ENCODE measurements at places on chromosomes 11 and 22.

DNA sequence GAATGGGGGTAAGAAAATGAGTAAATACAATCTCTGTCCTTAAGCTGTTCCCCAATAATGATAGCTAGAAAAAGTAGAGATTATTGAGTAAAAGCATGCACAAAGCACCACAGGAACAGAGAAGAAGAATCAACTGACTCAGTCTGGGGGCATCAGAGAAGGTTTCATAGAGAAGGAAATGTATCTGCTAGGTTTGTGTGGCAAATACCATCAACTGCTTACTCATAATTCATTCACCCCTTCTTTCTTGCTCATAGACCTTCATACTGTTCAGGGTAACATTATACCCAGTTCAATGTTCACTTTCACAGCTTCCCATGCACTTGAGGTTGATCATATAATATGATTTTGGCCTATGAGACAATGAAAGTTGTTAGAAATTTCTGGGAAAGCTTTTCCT is 85.2 kb upstream of the SCUBE2 start:
- DNase-seq: no peak

- no peak for DNase-seq
These were observed 4.9 kb downstream of the OVOL1 start for GRCh38 chr11:65791719-65792213.

GRCh38 chr11:85582111-85582510 is 45.0 kb downstream of the DLG2 start:
- DNase-seq: no peak

- no peak for DNase-seq
These were observed 53.2 kb downstream of the ALX4 start for GRCh38 chr11:44256673-44257291.

DNA sequence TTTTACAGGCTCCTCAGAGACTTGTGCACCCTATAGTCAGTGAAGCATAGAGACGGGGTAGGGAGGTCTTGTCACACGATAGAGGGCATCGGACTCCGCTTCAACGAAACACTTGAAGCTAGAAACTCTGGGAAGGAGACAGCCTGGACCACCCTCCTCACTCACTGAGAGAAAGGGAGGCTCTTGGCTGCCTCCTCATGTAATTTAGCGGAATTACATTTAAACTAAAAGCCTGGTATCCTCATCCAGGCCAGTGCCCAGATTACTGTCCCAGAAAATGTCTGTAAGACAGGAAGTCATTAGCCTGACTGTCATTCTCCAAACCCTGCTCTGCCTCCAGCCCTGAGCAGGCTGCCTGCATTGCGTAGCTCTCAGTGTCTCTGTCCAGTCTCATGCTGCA is 36.0 kb downstream of the TTLL1 start:
- DNase-seq: no peak

- DNase-seq: no peak
These were observed 164.9 kb downstream of the MIAT start for GRCh38 chr22:26822313-26822712.

- no peak for DNase-seq
These were observed 29.8 kb downstream of the POU2AF1 start for GRCh38 chr11:111349191-111349695.

DNA sequence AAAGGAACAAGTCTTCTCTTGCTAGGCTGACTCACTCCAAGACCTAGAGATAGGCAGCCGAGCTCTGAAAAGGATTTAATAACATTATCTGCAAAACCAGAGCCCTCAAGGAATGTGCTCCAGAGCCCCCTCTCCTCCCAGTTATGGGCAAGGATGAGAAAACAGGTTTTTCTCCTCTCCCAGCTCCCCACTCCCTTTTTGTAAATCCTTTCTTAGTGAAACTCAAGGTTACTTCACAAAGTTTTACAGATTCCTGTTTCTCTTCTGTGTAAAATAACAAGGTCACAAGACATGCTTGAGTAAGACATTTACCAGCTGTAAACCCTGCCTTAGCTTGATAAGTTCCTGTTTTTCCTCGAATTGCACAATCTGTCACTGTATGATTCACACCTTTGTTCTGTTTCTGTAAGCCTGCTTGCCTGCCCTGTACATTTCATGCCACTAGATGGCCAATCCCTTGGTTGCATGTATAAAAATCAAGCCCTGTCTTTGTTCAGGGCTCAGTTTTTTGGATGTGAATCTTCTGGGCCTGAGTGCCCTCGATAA is 489.4 kb downstream of the KCNA4 start:
- peak; percentile 64 for DNase-seq

- DNase-seq: no peak
These were observed 16.9 kb downstream of the IL17RA start for GRCh38 chr22:17101475-17102296.

DNA sequence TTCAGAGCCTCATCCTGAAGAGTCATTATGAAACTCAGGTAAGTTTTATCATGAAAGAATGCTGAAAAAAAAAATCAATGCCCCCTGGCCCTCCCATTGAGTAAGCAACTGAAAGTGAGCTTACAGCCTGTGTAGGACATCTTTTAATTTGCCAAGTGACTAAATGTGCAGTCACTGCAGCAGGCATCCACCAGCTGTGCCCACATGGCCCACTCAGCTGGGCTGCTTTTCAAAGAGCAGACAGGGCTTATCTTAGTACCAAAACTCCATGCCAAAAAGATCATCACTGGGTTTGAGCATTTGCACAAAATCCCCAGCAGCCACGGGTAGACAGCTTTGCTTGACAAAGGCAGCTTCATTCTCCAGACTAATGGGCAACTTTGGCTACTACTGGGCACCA is 709.7 kb downstream of the NTM start:
- no peak for DNase-seq

DNA sequence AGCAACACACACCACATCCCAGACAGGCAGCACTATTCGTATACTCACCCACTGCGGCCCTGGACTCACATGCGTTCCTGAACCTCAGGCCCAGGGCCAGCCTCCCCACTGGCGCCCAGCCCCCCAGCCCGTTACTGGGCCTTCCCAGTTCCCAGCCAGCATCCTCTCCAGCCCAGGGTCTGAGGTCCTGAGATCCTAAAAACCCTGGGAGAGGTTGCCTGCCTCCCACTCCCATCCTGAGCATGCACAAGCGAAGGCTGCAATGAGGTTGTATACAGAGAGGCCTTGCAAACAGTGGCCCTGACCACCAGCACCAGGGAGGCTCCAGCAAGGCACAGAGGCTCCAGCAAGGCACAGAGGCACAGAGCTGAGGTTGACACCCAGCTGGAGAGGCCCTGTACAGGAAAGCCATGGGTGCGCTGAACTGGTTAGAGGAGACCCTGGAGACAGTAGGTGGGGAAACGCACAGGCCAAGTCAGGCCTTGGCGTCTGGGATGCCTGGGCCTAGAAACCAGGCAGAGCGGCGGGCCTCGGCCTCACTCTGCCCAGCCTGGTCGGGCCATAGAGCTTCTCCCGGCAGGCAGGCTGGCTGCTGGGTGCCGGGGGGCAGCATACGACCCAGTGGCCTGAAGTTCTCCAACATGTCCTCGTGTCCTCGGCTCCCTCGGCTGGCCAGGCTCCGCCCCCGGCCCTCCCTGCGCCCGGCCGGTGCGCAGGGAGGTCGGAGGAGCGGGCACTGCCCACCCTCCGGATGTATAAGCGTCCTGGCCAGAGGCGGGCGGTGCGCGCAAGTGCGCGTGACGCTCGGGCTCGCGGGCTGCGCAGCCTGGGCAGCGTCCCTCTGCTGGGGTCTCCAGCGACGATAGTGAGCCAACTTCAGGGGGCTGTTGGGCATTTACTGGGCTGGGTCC is 2.3 kb upstream of the TBX1 start:
- DNase-seq: no peak

- DNase-seq: no peak
These were observed 86.4 kb downstream of the CDKN1C start for GRCh38 chr11:2798951-2799761.

GRCh38 chr22:23684561-23685031 is 6.2 kb upstream of the RGL4 start:
- DNase-seq: no peak

DNA sequence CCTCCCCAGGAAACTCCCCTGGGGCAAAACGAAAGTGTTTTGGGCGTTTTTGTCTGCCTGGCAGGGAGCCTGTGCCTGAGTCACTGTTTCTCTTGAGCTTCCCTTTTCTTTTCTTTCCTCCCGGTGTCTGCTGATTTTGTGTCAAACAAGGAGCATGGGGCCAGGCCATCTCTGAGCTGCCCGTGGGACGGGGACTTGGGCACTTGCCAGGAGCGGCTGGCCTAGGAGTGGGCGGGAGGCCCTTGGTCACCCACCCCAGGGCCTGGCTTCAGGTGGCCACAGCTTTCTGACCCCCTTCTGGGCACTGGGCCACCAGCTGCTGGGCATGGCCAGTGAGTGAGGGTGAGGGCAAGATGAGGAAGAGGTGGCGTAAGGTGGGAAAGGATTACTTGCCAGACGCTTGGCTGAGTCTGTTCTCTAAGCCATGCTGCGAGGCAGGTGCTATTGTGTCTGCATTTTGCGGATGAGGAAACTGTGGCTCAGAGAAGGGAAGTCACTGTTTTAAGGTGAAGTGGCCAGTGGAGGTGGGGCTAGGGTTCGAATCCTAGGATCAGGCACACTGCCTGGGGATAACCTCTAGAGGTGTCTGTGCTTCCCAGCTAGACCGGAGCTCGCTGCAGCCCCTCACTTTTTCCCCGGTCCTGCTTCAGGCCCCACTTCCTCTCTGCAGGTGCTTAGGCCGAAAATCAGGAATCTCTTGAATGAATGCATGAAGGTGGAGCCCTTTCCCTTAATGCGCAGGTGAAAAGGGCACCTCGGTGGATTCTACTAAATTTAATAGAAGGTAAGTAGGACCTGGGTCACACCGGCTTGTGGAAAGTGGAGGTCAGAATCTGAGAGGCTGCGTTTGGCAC is 7.8 kb upstream of the NFAM1 start:
- no peak for DNase-seq

DNA sequence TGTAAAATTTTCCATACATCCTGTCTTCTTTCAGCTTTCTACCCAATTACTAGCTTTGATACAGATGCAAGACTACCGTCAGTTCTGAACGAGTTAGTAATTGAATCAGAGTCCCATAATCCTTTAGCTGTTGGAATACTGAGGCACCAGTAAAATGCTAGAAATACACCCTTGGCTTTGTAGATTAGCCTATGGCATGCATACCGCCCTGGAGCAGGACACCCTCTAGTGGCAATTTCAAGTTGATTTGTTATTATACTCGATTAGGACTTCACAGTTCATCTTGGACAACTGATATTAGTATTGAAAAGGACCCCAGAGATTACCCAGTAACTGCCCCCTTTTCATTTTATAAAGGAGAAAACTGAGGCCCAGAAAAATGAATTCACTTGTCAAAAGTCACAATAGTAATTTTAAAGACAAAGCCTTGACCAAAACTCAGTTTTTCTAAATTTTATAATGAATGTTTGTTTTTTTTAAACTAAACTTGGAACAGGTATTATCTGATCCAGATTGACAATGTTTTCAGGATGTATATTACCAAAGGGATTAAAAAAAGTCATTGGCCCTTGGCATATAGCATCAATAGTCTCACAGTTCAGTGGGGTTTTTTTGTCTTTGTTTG is 72.6 kb downstream of the HIPK3 start:
- peak; percentile 61 for DNase-seq

DNA sequence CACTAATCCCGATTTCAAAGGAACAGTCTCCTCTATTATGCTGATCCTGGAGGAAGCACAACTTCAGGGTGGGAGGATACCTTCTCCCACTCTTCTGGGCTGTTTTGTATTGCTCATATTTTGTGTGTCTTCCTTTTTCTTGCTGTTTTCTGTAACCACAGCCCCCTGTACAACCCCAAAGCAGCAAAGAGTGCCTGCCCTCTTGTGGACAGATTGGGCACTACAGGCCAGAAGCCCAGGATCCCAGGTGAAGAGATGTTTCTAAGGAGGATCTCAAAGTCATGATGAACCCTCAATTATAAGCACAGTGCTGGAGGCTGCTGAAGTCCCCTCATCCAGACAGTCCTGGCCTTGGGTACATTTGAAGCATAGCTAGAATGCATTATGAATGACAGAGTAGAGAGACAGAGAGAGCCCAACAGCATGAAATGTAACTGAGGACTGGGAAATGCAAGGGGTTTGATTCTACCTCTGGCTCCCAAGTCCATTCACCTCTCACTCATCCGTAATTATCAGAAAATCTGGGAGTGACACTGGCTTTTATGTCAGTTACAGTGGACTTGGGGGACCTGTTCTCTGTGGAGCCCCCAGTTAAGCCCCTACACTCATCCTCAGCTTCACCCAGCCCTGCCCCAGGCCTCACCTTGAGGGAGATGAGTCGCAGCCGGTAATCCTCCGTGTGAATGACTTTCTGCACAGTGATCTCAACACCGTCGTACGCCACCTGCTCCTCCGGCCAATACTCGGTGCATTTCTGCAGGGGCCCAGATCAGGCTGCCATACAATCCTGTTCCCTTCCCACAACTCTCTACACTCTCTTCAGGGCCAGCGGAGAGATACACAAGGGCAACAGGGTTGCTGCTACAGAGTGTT is 6.2 kb upstream of the IGSF22 start:
- peak; percentile 45 for DNase-seq

GRCh38 chr11:10645212-10645795 is 48.3 kb downstream of the IRAG1 start:
- no peak for DNase-seq

DNA sequence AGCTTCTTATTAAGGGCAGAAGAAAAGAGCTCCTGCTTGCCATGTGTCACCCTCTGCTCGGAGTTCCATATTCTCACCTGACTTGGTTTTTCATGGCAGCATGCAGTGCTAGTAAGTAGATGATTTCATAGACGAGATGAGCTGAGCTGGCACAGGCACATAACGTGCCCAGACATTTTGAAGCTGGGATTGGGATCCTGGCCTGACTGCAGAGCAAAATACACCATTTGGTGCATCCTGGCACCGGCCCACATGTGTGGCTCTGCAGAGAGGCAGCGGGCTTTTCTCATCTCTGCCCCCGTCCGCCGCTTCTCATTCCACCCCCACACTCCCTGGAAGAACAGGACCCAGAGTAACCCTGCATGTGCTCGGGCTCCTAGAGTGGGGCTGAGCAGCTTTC is 24.8 kb downstream of the FAM118A start:
- DNase-seq: no peak

DNA sequence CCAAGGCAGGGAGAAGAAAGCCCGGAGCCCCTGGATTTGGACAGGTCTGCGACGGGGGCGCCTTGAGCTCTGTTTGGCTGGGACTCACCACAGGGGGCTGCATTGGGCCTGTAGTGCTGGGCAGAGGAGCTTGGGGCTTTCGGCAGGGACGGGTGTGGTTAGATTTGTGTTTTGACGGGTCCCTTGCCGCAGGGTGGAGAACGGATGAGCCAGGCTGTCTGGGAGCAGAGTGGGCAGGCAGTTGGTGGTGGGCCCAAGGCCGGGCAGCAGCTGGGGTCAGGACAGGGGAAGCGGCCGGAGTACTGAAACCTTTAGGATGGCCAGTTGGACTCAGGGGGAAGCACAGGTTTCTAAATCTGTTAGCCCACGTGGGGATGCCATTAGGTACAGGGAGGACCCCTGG is 13.4 kb downstream of the C11orf24 start:
- no peak for DNase-seq

DNA sequence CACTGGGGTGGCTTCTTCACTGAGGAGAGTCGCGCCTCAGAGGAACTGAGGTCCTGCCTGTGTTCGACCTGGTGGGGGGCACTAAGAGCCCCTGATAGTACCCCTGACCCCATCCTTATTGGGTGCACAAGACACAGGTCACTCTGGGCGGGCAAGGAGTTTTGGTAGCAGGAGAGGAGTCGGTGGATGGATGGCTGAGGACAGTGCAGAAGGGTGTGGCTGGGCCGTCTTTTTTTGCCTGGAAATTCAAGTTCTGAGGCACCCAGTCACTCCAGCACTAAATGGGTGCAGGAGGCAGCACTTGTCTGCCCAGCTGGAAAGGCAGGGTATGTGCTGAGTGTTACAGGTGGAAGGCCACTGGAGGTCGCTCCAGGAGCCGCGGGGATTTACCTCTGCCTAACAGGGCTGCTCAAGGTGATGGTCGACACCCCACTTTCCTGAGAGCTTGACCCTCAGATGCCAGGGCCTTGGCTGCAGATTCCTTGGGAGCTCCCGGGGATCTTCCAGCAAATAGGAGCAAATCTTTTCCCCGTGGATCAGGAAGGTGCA is 960 bp downstream of the TSSC4 start:
- no peak for DNase-seq
